ENCODE measurements at places on chromosomes 12 and 14. TPM values are rescaled to one million over a fixed set of nuclear protein-coding genes. Genes with fewer than 3 reads are reported as not detected.

Gene DDX54
- 107 TPM for polyA plus RNA-seq

Gene ATG101
- polyA plus RNA-seq, result 39.9 TPM

Gene GLT8D2
- not detected for polyA plus RNA-seq

Gene RFX4
- not detected for polyA plus RNA-seq

Gene STAC3
- 6.4 TPM for polyA plus RNA-seq

Gene SYCP3
- not detected for polyA plus RNA-seq

Gene GLI1
- polyA plus RNA-seq, result 0.64 TPM

Gene GTF2A1
- polyA plus RNA-seq, result 12.9 TPM

Gene DNAJC22
- polyA plus RNA-seq, result 0.36 TPM

Gene FERMT2
- 0.19 TPM for polyA plus RNA-seq

Gene KCNA5
- not detected for polyA plus RNA-seq

Gene POTEG
- not detected for polyA plus RNA-seq

Gene NINJ2
- 4.8 TPM for polyA plus RNA-seq

Gene RASSF9
- not detected for polyA plus RNA-seq

Gene BCL11B
- polyA plus RNA-seq, result not detected

All from K562 (cell line).